ENCODE measurements at places on chromosomes 4 and X.

GRCh38 chr4:81796790-81797528 is 325.3 kb upstream of the RASGEF1B start:
- DNase-seq: no peak

GRCh38 chrX:150167482-150168324 is 195.4 kb upstream of the MAMLD1 start:
- no peak for DNase-seq

GRCh38 chrX:129654652-129655546 is at the start of gene APLN:
Gene APLN (minus strand): TSS chrX:129654956. CDS start chrX:129654630, 326 bp downstream.
- DNase-seq: no peak

DNA sequence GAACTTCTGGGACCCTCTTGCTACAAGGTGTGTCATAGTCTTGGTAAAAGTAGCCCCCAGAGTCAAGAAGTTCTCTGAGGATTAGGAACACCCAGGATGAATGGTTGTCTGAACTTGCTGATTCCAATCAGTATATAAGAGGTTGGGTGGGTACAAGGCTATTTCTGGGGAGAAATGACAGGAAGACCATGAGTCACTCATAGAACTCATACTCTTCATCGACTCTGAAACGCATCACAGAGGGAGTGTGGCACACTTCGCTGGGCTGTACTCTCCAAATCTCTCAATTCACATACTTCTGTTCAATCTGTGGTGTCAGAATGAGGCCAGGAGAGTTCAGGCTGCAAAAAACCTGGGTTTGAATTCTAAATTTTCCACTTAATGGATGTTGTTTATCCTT is 193.2 kb upstream of the LEF1 start:
- DNase-seq: no peak

- DNase-seq: no peak
Observed at GRCh38 chr4:109389369-109390114, 44.1 kb upstream of the SEC24B start.

GRCh38 chrX:57528670-57529255 is 63.0 kb upstream of the ZXDB start:
- no peak for DNase-seq

GRCh38 chr4:174631901-174632758 is 109.8 kb upstream of the HPGD start:
- DNase-seq: no peak

GRCh38 chr4:187309456-187309855 is 585.8 kb upstream of the FAT1 start:
- DNase-seq: no peak
